ENCODE measurements at places on chromosomes 2 and 18.

DNA sequence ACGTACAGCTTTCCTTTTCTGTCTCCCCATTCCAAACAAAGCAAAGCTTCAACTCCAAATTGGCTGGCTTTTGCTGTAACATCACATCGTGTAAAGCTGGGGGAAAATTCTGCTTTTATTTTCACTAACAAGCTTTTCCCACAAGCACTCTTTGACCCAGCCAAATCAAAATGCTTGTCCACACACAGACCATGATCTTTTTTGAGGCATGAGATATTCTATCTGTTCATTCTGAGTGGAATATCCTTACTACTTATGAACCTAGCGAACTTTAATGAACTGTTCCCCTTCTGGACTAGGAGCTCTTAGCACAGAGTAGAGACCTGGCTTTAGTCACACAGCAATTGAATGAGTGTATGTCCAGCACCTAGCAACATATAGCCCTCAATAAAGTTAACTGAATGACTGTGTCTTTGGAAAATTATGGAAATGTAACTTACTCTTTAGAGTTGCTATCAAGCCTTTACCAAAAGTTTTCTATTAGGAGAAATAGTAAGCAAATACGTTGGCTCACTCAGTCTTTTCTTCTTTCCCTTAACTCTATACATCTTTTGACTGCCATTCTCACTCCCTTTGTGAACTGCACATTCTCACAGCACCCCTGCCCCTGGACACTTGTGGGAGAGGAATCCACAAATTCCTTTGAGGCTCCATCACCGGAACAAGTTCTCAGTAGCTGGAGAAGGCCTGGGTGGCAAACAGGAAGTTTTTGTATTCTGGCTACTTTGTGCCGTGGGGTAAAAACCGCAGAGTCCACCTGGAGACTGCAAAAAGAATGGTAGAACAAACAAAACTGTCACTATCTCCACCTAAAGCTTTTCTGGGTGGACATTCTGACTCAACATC, 1.3 kb upstream of the UBE2E3 start:
- DNase-seq, result no peak

GRCh38 chr2:178404368-178404767, 46.6 kb downstream of the PRKRA start:
- no peak for DNase-seq

- DNase-seq, result no peak
These were observed 23.6 kb upstream of the NMS start for GRCh38 chr2:100446696-100447095.

GRCh38 chr2:235746257-235746934, 252.6 kb downstream of the AGAP1 start:
- peak; percentile 15 for DNase-seq

GRCh38 chr2:129347486-129348217, 631.8 kb upstream of the RAB6C start:
- DNase-seq, result no peak

DNA sequence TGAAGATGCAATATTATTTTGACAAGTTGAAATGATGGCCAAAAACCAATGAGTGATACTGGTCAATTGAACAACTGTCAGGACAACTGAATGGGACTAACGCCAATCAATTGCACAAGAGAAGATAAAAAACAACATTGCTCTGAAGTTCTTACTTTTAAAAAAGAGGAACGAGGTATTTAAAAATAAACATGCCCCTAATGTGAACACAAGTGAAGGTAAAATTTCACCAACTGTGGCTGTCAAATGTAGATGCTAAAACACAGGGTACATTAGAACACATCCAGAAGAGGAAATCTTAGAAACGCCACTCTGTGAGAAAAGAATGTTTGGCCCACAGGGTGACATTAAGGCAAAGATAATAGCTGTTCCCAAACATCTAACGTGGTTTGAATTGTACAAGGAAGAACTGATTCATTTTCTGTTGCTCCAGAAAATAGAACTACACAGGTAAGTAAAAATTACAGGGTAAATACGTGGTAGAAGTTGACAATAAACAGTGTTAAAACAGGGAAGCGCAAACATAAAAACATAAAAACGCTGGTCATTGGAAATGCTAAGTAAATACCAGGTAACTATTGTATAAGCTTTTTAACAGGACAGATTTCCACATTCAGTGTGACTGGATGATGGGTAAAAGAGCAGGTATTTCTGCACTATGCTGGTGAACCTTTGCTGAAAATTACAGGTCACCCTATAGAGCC, 20.3 kb downstream of the LONRF2 start:
- no peak for DNase-seq

- DNase-seq, result no peak
These were observed 74.9 kb upstream of the KLF7 start for GRCh38 chr2:207240649-207241048.

GRCh38 chr2:43455731-43456642, 139.9 kb downstream of the THADA start:
- no peak for DNase-seq

DNA sequence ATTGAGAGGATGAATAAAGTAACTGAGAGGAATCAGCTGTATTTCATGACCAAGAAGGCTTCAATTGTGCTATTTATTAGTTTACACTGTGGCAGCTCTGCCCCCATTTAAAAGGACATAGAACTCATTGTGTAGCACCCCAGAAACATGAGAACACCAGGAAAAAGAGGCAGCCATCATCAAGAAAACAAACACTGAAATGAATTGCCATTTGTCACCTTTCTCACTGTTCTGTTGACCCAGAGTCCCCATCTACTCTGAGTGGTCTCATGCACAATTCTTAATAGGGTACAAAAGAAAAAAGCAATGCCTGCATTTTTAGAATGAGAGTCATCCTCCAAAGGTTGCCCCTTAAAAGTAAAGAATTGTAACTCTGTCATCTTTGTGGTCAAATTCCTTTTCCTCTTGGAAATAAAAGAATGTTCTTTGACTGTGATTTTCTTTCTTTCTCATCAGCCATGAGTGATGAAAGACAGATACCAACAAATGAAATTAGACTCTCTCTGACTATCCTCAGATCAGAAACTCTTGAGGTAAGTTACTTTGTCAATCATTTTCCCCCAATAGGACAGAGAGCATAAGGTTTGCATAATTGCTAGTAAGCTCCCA, 1941.9 kb upstream of the PIK3C3 start:
- no peak for DNase-seq

Data from stimulated activated CD4-positive, alpha-beta T cell treated with anti-CD3 and anti-CD28 coated beads, Interleukin-2, amount 100 ng/mL, for 48 hours (primary cell).